ENCODE measurements at places on chromosomes 3 and 15.

- DNase-seq: no peak
These were observed 10.7 kb downstream of the KNSTRN start for GRCh38 chr15:40392986-40393948.

DNA sequence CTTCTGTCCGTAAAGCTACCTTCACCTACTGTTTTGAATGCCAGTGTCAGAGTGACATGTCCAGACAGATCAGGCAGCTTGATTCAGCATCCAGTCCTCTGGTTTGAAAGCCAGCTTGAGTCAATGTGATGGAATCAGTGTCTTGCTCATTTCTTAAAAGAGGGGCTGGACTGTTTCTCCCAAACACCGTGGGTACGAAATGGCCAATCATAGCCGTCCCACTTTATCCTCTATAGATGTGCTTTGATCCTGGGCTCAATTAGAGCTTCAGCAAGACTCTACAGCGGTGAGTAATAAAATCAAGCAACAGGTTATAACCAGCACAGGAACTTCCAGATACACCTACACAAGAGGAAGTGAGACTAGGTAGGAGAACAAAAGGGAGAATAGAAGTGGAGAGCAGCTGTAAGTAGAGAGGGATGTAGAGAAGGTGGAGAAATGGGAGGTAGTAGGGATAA lies 17.0 kb upstream of the OR5K1 start:
- DNase-seq: no peak

- DNase-seq: no peak
These were observed 3.4 kb downstream of the SNX33 start for GRCh38 chr15:75650908-75651809.

DNA sequence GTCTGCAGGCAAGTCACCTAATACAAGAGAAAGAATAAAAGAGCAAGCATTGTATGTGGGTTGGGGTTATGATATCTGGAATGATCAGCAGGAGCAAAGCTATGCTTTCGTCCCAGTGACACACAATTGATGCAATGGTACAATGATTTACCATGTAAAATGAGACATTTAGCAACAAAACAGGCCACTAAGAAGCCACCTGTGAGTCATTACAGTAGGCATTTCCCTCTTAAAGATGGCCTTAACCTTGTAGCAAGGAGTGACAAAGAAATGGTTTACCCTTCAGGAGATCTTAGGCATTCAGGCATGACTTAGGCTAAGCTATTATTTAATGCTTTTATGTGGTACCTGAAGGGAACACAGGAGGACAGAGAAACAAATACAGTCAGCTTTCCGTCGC lies 373.3 kb upstream of the RBMS3 start:
- DNase-seq: peak; percentile 40

DNA sequence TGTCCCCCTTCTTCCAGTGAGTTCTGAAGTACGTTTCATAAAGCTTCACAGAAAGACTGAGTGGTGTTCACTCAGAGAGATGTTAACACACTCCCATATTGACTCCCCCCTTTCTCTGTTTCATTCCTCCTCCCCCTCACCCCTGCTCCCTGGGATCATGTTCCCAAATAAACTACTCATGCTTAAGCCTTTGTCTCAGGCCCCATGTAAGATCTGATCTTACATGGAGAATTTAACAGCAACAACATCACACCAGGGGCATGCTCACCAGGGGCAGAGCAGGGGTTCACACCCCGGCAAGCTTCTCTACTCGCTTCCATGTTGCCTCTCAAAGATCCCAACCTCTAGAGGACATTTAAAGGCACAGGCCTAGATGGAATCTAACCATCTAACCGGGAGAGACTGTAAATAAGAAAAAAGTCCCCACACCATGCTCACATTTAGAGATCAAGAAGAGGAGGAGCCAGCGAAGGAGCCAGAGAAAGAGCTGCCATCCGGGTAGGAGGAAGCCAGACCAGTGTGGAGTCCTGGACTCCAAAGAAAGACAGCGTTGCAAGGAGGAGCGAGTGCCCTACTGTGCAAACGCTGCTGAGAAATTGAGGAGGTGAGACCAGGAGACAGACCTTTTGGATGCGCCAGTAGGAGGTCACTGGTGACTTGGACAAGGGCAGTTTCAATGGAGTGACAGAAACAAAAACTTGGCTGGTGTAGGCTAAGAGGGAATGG lies 21.4 kb upstream of the SRP14 start:
- no peak for DNase-seq

DNA sequence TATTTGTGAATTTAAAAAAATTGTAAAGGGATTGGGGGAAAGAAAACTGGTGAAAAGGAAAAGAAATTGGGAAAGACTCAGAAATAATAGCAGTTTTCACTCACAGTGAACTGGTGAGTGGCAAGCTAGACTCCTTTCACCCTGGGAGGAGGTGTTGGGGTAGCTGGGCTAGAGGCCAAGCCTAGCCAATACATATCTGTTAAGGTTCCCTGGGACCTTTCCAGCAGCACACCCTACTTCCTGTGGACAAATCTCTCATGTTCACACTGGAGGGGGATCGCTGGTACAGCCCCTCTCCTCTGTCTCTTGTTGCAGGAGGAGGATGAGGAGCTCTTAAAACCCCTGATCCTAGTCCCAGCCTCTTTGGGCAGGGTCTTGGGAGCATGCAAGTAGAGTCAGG lies 3.7 kb upstream of the RPP25 start:
- DNase-seq: no peak

DNA sequence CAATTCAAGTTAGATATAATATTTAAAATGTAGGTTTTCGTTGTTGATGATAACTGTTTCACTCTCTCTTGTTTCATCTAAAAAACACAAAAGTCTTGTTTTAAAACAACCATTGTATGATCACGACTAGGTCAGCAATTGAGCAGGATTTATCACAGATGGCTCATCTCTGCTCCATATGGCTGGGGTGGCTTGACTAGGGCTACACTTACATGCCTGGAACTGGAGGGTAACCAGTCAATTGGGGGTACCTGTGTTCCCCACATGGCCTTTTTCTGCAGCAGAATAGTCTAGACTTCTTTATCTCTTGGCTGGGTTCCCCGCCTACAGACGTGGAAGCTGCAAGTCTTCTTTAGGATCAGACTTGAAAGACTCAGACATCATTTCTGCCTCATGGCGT lies 103.9 kb downstream of the ARPP21 start:
- DNase-seq: no peak

GRCh38 chr3:28933337-28933736 lies 347.5 kb upstream of the RBMS3 start:
- DNase-seq: no peak

- DNase-seq: no peak
These were observed 88.1 kb downstream of the IQSEC1 start for GRCh38 chr3:12985148-12985547.

- DNase-seq: no peak
These were observed 32.4 kb downstream of the CCDC12 start for GRCh38 chr3:46944191-46944590.

DNA sequence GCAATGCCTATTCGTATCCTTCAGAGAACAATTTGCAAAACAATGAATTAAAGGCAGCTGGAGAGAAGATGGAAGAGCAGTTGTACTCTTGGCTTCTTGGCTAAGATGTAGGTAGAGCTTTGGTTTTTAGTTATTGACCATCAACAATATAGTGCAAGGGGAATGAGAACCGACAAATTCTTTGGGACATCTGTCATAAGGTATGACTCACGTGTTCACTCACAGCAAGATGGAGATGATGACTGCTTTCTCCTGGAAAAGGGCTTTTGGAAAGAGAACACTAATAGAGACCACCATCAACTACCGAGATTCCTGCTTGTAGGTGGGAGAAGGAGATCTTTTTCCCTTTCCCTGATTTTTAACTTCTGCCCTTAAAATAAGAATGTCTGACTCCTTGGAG lies 234.9 kb downstream of the NTRK3 start:
- no peak for DNase-seq

DNA sequence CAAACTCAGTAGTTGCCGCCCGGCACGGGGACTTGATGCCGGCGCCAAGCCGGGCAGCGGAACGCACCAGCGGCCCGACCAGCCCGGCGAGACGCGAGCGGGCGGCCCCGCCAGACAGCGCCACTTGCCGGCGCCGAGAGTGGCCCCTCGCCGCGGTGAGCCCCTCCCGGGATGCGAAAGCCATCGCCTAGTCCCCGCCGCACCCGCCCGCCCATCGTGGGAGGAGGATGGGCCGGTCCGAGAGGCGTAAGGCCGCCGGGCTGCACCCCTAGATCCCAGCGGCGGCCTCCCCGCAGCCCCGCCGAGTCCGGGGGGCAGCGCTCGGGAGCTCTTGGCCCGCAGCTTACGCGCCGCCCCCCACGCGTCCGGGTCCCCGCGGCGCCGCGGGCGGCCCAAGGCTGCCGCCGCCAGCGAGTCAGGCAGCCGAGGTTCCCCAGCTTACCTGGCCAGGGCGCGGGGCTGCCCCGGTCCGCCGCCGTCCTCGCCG lies 609 bp downstream of the GOLGA8A start:
- DNase-seq: peak; percentile 29

DNA sequence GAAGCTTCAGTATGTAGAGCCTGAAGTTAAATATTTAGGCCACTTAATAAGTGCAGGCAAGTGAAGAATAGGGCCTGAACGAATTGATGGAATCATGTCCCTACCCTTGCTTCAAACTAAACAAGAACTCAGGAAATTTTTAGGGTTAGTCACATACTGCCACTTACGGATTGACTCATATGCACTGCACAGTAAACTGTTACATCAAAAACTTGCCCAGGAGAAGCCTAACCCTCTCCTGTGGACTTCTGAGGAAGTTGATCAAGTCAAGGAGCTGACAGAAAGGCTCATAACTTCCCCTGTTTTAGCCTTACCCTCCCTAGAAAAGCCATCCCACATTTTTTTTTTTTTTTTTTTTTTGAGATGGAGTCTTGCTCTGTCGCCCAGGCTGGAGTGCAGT lies 20.6 kb upstream of the KBTBD12 start:
- no peak for DNase-seq

GRCh38 chr15:67794832-67795574 lies 30.3 kb upstream of the SKOR1 start:
- no peak for DNase-seq

GRCh38 chr3:148020861-148021260 lies 611.7 kb downstream of the ZIC1 start:
- no peak for DNase-seq

- DNase-seq: peak; percentile 79
These were observed at the start of gene FAM43A for GRCh38 chr3:194685718-194686413. FAM43A (plus strand) TSS chr3:194685883; CDS start chr3:194686827, 944 bp downstream.

GRCh38 chr3:112640930-112641801 lies at the start of gene CCDC80:
CCDC80 (minus strand) TSS chr3:112641143; CDS start chr3:112639905, 1,238 bp downstream.
- DNase-seq: peak; percentile 93

DNA sequence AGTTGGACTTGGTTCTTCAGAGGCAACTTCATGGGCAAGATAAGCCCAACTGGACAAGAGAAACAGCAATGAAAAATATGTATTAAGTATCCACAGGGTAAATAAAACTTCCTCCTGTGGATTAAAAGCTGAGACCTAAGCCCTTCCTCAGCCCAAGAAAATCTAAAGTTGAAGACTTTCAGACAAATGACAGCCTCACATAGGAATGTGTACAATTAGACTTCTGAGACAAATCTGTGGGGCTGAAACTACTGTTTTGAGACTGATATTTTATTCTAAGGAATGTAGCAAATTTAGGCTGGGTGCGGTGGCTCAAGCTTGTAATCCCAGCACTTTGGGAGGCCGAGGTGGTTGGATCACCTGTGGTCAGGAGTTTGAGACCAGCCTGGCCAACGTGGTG lies 74.2 kb upstream of the IL12A start:
- DNase-seq: no peak

GRCh38 chr3:169931747-169932520 lies 20.6 kb downstream of the SAMD7 start:
- DNase-seq: no peak

GRCh38 chr15:35047996-35048395 lies 37.1 kb downstream of the NANOGP8 start:
- DNase-seq: no peak

DNA sequence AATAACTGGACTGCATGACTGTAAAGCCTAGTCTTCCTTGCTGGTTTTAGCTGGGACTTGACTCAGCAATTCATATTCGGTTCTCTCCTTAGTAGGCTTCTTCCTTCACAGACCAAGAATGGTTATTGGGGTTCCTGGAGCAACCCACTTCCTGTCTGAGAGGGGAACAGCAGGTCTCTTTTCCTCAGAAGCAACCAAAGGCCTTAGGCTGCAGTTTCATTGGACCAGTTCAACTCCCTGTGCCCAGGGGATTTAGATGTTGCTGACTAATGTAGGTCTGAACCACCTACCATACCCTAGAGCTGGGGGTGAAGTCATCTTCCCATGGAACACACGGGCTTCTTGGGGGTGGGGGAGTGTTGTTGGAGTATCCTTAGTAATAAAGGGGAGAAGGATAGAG lies 84.0 kb upstream of the SKOR1 start:
- no peak for DNase-seq

GRCh38 chr3:73757536-73757935 lies 132.8 kb upstream of the PDZRN3 start:
- DNase-seq: no peak

DNA sequence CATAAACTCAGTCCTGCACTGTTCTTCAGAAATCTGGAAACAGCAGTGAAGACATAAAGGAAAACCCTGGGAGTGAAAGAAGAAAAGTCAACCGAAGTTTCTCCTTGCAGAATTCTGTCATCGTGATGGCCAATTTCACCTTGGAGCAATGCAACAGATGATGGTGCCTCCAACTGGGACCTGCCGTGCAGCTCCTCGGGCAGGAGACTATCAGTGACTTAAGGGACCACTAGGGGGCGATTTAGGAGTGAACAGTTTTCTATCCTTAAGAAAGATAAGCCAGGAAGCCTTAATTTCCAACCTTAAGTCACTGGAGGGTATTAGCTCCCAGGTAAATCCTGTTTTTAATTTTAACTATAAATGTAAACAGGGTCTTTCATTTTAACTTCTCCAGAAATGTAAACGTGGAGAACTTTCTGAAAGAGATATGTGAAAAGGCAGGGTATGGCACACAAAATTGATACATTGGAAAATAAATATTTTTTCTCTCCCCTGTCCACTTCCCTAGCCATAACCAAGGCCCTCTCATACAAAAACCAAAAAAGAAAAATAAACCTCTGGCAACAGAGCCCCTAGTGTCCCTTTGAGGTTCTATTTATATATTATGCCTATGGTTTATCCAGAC lies 116.3 kb downstream of the PDZRN3 start:
- DNase-seq: peak; percentile 61

DNA sequence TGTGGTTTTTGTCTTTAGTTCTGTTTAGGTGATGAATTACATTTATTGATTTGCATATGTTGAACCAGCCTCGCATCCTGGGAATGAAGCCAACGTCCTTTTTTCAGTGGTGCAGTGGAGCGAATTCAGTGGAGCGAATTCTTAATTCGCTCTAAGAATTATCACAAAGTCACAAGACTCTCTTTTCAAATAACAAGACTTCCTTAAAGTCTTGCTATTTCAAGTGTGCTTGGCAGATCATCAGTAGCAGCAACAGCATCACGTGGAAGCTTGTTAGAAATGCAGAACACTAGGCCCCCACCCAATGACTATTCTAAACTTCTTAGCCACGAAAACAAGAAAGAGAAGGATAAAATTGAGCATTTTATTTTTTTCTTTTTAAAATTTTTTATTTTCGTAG lies 58.1 kb upstream of the CD200R1L start:
- no peak for DNase-seq

GRCh38 chr3:133413161-133414020 lies 13.5 kb downstream of the BFSP2 start:
- DNase-seq: no peak
